H4 (cell line): ENCODE measurements at places on chromosomes 1 and 21. TPM values are rescaled to one million over a fixed set of nuclear protein-coding genes. Genes with fewer than 3 reads are reported as not detected.

EIF2D gene
- total RNA-seq = 43.3 and 45.4 TPM in 2 replicates

S100A5 gene
- total RNA-seq = not detected in 2 replicates

CLDN19 gene
- total RNA-seq = not detected in 2 replicates

- no peak for DNase-seq
These were observed 220.5 kb upstream of the MAP1LC3C start for GRCh38 chr1:242219298-242219901.

- no peak for DNase-seq
These were observed 1.3 kb downstream of the TACSTD2 start for GRCh38 chr1:58575551-58576324.

- DNase-seq = no peak
These were observed 118.5 kb upstream of the C1orf174 start for GRCh38 chr1:4018466-4019146.

- no peak for DNase-seq
These were observed 39.2 kb upstream of the RGS21 start for GRCh38 chr1:192277635-192278034.

GRCh38 chr1:34708106-34708505, 46.7 kb upstream of the GJB5 start:
- DNase-seq = no peak
